Hematopoietic multipotent progenitor cell treated with erythropoietin and hydrocortisone succinate and interleukin-3 and kit ligand, for 15 days (in vitro differentiated cells): ENCODE measurements at places on chromosomes 11 and 22.

DNA sequence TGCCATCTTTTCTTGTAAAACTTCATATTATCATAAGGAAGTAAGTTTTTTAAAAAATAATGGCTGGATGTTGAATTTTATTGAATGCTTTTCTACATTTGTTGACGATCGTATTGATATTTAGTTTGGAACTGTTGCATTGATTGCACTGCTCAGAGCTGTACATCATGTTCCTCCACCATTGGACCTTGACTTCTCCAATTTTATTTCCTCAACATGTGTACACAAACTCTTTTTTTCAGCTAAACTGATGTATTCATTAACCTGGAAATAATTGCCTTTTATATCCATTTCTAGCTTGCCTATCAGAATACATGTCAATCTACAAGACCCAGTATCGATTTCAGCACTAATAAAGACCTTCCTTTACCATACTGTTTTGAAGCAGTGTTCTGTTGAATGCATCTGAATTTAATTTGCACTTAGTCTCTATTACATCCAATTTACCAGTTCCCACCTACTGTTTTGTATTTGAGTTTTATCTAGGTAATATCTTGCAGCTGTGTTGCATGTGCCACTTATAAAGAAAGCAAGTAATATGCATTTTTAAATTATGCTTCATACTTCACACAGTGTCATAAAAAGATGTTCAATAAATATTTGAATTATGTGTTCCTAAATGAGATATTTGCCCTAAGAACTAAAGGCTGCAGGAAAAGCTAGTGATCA is 5.5 kb downstream of the CEP57 start:
- DNase-seq: no peak

GRCh38 chr11:118226781-118227180 is 2.0 kb upstream of the JAML start:
- DNase-seq: no peak

DNA sequence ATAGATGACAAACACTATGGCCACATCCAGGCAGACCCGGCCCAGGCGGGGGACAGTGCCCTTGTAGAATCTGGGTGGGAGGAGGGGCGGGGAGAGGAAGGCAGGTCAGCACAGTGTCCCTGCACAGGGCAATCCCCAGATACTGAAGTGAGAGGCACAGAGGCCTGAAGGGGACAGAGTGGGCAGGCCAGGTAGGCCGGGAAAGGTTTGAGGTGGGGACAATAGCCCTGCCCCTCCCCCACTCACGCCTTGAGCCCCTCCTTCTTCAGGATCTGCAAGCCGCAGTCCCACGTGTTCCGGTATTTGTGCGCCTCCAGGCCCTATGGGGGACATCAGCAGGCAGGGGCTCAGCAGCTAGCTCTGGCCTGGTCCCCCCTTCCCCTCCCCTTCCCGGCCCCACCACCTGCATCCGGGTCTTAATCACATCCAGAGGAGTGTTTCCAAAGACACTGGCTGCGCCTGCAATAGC is 2.3 kb downstream of the SLC25A1 start:
- no peak for DNase-seq

DNA sequence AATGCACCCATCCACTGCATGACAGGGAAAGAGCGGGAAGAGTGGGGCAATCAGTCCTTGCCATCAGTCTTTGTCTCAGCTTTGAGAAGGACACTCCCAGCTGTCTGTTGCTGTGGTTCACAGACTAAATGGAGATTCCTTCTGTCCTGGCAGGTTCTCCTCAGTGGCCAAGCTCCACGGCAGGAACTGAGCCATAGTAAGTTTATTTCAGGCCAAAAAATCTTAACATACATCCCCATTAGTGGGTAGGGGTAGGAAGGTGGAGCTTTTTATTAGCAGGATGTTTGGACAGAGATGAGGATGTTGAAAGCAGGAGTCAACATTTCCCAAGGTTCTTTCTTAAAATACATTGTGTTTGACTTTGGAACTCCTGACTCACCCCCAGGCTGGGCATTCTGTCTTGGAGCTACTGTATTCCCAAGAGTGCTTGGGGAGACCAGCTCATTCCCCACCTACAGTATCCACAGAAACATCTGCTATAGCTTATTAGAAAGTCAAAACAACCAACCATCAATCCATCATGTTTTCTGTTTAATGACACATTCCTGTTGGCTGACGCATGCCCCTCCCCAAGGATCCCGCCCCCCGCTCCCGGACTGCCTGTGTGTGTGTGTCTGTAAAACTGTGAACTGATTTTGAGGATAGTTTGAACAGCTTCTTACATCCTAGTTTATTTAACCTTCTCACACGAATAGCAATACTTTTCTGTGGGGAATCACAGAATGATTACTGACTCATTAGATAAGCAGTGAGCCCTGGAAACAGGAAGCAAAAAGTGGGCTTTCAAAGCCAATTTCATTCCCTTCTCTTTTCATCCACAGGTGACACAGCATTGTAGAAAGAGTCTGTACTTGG is 109.5 kb downstream of the CCDC81 start:
- DNase-seq: no peak

GRCh38 chr11:66864172-66864901 is 7.5 kb downstream of the LRFN4 start:
- no peak for DNase-seq

GRCh38 chr11:8858808-8859207 is 52.2 kb upstream of the AKIP1 start:
- DNase-seq: no peak
